ENCODE measurements at places on chromosomes 6 and 20.

DNA sequence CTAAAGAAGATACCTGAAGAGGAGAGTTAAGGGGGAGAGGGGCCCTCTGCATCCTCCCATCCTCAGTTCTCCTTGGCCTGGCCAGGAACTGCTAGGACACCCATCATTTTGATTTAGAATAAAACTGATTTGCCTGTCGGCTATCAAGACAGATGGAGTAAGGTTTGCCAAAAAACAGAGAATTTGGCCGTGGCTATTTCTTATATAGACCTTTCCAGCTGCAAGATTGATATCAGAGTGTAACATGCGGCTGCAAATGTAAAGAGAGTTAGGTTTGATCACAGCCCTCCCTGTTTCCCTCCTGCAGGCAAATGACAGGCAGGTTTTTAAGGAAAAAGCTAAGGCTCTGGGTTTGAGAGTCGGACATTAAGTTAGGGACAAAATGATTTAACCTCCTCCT, 226.6 kb upstream of the TAB2 start:
- no peak for DNase-seq

GRCh38 chr6:43496370-43497128, 13.6 kb downstream of the LRRC73 start:
- no peak for DNase-seq

DNA sequence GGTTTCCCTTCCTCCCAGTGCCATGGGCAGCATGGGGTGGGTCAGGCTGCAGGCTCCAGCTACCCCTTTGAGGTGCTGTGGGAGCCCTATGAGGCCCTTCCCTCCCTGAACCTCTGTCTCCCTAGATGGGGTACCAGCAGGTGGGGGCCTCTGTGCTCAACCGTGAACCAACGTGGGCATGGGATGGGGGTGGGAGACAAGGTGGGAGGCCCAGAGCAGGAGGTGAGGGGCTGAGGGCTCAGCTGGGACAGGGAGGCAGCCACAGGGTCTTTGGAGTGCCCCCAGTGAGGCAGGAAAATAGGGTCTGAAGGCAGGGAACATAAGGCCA, 33.3 kb downstream of the SUN5 start:
- DNase-seq = no peak

GRCh38 chr6:88562353-88563276, 396.5 kb upstream of the CNR1 start:
- no peak for DNase-seq

DNA sequence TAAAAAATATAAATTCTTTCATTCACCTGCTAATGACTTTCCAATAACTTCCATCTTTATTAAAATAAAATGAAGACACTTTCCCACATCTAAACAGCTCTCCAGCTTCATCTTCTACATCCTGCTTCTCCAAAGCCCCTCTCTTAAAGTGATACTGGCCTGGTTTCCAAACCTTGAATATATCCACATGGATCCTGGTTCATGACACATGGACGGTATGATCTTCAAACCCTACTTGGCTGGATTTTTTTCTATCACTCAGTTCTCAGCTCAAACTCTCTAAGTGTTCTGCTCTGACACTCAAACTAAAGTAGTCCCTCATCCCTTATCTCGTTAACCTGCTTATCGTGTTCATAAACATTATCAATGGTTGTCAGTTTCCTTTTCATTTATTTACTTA, 128.2 kb downstream of the PAK5 start:
- DNase-seq = no peak

GRCh38 chr6:142860498-142860897, 84.5 kb downstream of the HIVEP2 start:
- no peak for DNase-seq

GRCh38 chr6:155143029-155143577, 120.7 kb upstream of the CLDN20 start:
- no peak for DNase-seq

DNA sequence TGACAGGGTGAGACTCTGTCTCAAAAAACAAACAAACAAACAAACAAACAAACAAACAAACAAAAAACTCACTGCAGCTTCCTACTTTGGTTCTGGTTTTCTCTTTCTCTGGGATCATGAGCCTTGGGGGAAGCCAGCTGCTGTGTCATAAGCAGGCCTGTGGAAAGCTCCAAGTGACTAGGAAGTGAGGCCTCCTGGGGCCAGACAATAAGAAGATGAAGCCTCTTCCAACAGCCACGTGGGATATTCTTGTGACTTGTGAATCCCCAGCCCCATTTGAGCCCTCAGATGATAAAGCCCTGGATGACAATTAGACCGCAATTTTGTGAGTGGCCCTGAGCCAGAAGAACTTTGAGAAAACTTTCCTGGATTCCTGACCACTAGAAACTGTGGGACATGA, 11.4 kb downstream of the HLA-A start:
- no peak for DNase-seq

DNA sequence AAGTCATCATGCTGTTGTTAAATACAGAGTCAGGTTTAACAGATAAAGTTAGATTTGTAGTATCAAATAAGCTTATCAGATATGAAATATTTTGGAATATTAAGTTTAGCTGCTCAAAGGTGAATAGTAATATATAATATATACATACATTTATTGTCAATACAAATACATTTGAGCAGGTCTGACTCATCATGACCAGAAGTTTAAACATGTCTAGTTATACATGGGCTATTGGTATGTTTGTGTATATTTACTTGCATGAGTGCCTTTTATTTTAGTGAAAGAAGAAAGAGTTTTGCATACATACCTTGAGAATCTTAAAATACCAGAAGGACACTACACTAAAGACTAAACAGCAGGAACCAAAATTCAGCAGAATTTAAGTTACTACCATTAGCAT, 76.8 kb downstream of the BMP5 start:
- DNase-seq = no peak

DNA sequence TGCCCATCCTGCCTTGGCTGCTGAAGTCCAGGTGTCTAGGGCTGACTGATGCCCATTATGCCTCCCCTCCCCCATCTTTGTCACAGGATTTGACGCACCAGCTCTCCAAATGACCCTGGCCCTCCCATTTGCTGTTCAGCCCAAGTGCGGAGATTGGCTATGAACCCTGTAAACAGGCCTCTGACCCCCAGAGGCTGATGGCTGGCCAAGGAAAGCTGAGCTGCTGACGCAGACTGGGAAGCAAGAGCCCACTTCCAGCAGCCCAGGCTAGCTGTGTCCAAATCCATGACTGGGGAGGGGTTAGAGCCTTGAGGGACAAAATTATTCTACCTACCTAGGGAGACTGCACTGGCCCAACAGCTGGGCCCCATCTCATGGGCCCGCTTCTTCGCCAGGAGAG, 797 bp upstream of the GNRH2 start:
- DNase-seq = no peak

- DNase-seq = no peak
Measured at GRCh38 chr20:18677126-18677525, 89.3 kb downstream of the DTD1 start.

- peak; percentile 73 for DNase-seq
Measured at GRCh38 chr6:87408721-87409155, 966 bp downstream of the CFAP206 start.
